ENCODE measurements at places on chromosomes 13 and 19.

- no peak for DNase-seq
Measured at GRCh38 chr19:5984600-5984999, 6.7 kb upstream of the RANBP3 start.

DNA sequence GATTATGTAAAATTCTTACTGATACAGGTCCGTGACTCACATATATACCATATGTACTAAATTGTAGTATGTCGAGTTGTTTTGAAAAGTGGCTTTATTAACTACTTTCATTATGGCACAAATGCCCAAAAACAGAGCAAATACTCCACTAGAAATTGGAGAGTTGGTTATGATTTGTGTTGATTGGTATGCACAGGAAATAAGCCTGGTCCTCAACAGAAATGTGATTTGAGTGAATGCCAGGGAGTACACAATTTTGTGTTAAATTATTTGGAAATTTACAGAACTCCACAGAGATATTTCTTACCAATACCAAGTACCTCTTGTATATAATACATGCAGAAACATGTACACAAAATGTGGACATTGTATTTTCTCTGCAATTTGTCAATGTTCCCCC lies 676.7 kb downstream of the PCDH9 start:
- no peak for DNase-seq

- DNase-seq = peak; percentile 2
Measured at GRCh38 chr13:44426461-44426860, 52.8 kb downstream of the SERP2 start.

GRCh38 chr19:55383279-55384130 lies 587 bp downstream of the TMEM238 start:
- peak; percentile 67 for DNase-seq

- no peak for DNase-seq
Measured at GRCh38 chr19:38852231-38853044, 2.7 kb upstream of the HNRNPL start.

DNA sequence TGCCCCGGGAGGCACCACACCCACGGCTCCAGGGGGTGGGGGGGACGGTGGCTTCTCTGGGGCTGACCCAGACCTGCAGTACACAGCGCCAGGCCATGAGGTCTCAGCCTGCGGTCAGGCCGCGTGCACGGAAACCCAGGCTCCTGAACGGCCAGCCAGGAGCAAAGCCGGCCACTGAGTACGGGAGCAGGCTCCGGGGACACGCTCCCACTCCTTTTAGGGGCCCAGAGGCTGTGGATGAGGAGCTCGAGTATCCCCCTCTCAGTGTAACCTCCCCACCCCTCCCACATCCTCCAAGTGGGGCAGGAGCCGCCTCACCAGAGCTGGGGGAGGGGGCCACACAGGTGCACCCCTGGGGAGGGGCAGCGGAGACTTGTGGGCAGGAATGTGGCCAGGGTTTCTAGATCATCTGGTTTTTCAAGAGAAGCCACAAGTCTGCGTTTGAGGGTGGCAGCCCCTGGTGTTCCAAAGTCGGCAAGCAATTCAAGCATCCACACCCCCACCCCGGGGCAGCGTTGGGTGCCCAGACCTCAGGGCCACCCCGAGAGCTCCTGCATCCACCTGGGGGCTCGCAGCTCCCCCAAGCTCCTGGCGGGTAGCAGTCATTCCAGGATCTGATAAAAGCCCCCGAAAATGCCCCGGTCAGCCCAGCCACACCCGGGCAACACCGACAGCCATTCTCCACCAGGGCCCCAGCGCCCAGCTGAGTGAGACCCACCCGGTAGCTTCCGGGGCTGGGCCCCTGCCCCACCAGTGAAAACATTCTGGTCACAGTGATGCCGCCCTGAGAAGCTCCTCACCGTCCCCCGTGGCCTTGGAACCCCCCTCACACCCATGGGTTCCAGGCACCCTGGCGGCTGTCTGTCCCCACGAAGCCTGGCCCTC lies 6.1 kb downstream of the SBNO2 start:
- DNase-seq = no peak

DNA sequence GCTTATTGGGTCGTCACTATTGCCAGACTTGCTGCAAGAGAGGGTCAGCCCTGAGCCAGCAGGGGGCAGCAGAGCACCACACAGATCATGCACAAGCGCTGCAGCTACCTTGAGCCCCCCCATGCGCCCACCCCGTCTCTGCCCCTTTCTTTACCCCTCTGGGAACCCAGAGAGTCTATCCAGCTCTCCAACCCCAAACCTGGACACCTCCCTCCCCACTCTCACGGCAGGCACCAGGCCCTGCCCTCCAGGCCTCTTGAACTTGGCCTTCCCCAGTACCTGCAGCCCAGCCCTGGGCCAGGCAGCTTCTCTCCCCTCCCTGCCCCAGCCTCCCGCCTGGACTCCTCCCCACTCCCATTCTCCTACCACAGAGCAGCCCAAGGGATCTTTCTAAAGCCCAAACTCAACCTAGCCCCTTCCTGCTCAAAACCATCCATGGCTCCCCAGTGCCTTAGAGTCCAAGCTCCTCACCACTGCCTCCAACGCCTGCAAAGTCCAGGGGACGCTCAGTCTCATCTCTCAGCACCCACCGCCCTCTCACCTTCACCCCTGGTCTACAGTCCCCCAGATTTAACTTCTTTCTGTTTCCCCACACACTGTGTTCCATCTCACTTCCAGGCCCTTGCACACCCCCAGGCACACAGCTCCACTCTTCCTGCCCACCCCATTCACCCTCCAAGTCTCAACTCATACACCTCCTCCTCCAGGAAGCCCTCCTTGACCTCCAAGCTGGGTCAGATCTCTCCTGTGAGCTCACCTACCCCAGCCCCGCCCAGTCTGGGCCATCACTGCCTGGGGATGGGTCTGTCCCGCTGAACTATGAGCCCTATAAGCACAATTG lies 9.4 kb upstream of the CEACAM16 start:
- DNase-seq = peak; percentile 64

DNA sequence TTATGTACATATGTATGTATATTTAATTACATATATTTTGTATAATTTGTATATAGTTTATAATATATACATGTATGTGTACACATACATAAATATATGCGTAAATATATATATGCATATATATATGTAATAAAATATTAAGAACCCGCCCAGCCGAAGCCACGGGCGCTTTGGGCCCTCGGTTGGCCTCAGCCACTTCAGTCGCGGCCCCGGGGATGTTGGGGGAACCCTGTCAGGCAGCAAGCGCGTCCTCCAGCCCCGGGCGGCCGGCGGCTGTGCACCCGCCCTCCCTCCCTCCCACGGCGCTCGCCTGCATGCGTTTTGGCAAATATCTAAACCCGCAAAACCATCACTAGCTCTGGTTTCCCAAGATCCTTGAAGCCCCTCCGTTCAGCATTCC lies 7.9 kb upstream of the ZNF606 start:
- no peak for DNase-seq

GRCh38 chr13:79338343-79338742 lies 67.7 kb downstream of the RBM26 start:
- DNase-seq = no peak

- no peak for DNase-seq
Measured at GRCh38 chr13:100473087-100473486, 115.5 kb downstream of the GGACT start.

DNA sequence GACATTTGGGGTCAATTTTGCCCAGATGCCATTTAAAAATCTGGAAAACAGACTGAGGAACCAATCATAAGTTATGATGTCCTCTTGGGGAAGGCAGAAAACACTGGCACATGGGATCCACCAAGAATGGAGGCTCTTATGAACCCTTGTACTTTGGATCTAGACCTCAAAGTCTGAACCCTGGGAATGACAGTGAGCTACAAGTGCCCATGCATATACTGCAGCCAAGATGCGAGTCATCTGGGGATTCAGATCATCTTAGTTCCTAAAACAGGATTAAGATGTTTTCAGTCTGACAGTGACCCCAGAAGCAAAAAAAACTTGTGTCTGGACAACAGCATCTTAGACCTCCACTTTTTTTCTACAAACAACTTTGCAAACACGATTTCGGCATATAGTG lies 100.2 kb upstream of the SIAH3 start:
- no peak for DNase-seq

All from NCI-H2171 treated with DMSO at 0.1 percent for 48 hours (cell line).